GM12865 (cell line): ENCODE measurements at places on chromosomes 7 and 10.

- peak; percentile 47 for DNase-seq
These were observed 101.4 kb downstream of the MTPAP start for GRCh38 chr10:30247704-30248103.

GRCh38 chr7:20229081-20229480 lies 11.9 kb upstream of the MACC1 start:
- DNase-seq = no peak

DNA sequence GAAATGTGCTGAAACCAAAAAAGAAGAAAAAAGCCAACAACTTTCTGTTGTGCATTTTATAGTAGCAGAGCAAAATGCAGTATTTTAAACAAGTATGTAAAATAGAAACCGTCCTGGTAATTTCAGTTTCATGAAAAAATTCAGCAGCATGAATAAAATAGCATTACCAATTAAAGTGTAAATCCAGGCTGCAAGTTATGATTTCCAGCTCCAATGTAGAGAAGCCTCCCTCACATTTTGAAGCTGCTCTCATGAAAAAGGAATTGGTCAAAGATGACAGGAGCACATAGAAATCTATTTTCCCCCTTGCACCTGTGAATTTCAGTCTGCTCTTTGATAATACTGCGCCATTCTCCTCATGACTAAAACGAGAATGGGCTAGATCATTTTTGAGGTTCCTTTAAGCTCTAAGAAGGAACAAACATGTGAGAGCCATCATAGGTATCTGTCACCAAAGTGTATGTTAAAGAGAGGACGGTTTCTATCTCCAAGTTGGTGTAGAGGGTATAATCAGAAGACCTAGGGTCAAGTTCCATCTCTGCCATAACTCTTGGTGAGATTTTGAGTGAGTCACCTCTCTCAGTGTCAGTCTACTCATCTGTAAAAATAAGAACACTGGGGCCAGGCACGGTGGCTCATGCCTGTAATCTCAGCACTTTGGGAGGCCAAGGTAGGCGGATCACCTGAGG lies 107.5 kb downstream of the MTPAP start:
- DNase-seq = peak; percentile 41

DNA sequence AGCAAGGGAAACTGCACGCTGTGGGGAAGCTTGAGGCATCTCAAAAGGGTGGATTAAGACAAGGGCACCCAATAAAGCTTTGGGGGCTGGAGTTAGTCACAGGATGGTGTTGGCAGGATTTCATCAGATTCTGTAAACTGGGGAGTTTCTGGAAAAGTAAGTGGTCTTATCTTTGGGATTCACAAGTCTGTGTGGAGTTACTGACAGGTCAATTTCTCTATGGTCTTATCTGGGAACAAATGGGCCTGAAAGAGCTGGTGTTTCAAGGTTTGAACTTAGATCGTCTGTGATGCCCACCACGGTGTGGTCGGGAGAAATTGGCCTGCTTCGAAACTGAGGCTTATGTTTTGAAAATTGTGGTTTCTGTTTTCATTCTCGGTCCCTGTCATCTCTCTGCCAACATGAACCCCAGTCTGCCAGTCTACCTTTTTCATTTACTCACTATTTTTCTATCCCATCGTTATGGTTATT lies 23.8 kb upstream of the AOAH start:
- peak; percentile 26 for DNase-seq

GRCh38 chr10:70494536-70494935 lies 16.0 kb downstream of the PALD1 start:
- peak; percentile 78 for DNase-seq

GRCh38 chr7:117323305-117323850 lies 520 bp upstream of the WNT2 start:
- DNase-seq = peak; percentile 3

DNA sequence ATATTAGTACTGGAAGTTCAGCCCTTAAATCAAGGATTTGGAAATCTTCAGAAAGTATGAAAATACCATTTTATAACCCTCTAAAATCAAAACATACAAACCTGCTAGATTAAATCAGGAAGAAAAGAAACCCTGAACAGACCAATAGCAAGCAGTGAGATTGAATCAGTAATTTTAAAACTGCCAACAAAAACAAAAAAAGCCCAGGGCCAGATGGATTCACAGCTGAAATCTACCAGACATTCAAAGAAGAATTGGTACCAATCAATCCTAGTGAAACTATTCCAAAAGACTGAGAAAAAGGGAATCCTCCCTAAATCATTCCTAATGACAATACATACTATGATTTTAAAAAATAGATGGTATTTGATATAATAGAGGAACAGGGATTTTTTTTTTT lies 70.1 kb downstream of the MCU start:
- DNase-seq = no peak

- no peak for DNase-seq
These were observed 77.5 kb upstream of the YAE1 start for GRCh38 chr7:39488467-39489393.

GRCh38 chr7:132456418-132456817 lies 119.9 kb downstream of the PLXNA4 start:
- DNase-seq = no peak

DNA sequence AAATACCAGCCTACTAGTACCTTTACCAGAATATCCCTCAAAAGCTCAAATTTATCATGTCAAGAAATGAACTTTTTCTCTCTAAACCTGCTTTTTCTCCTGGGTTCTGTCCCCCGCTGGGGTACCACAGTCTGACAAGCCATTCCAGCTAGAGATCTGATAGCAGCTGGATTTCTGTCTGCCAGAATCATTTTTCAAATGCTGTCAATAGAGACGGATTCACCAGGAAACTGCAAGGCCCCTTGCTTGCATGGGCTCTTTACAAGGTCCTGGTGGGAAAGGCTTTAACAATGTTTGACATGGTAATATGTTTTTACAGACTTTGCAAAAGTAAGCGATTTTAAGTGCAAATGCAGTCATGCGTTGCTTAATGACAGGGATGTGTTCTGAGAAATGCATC lies 4.9 kb upstream of the ANXA11 start:
- no peak for DNase-seq

GRCh38 chr7:3007696-3008095 lies 36.0 kb downstream of the CARD11 start:
- DNase-seq = no peak

DNA sequence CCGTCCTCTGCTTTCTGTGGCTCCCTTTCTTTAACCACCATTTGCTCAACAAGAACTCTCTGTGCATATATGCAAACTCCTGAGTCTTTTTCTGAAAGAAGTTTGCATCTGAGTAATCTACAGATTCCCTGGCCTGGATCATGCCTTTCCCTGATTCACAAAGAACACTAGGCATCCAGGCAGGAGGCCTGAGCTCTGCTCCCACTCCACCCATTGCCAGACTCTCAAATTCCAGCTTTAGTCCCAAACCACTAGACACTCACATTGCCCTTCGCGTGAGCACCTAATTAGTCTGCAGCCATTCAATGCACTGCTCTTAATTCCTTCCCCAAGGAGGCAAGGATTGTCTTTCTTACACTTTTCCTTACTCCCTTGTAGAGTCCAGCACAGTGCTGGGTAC lies 60.9 kb downstream of the ABCC2 start:
- no peak for DNase-seq

DNA sequence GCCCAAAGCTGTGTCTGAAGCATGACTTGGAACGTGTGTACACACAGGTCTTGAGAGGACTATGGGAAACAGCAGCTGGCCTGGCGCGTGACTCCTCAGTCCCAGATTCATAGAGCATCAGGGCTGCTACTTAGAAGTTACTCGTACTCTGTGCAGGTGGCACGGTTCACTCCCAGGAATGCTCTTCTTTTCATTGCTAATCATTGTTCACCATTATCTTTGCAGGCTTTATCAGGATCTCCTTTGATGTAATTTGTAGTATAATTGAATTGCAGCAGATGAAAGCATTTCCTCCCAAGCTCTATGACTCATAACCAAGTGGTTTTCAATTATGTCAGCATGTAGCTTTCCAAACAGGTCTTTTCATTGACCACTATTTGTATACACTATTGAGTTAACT lies 938.9 kb downstream of the NRG3 start:
- no peak for DNase-seq

- DNase-seq = no peak
These were observed 94.6 kb upstream of the ANLN start for GRCh38 chr7:36295090-36295489.

DNA sequence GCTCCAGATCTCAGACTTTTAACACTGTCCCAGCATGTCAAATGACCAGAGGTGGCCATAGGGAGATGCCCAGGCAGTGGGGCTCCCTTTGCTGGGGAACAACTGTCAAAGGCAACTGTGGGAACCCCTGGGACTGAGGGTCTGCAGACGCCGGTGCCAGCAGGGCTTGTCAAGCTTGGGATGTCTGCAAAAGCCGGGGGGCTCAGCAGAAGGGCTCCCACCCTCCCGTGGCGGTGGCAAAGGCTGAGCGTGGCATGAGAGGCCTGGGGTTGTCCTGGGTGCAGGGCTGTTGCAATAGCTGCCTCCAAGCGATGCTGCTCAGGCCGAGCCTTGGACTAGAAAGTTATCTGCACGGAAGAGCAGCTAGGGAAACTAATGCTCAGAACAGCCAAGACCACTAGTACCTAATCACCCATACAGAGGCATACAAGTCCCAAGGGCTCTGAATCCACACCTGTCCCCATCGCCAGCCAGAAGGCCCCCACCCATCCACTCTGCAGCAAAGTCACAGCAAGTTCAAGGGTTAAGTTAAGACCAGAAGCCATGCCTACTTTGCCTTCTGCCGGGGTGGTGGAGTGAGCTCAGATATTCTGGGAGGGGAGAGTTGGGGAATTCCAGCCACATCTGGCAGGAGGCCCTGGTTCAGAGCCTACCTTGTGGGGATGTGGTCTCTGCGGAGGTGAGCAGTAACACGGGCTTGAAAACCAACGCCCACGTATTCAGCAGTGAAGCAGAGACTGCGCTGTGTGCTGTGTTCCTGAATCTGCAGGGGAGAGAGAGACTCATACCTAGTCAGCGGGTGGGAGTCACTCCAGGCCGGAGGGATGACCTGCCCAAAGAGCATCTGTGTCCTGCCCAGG lies 4.6 kb downstream of the SH2B2 start:
- peak; percentile 90 for DNase-seq

- peak; percentile 47 for DNase-seq
These were observed at the start of gene ABCB4 for GRCh38 chr7:87475359-87476178. Gene ABCB4, minus strand, starts transcription at chr7:87475680. Its CDS starts 215 bp downstream, at chr7:87475465.

- no peak for DNase-seq
These were observed 103.2 kb downstream of the CALN1 start for GRCh38 chr7:72308986-72309385.
